Stomach (tissue), 19 donors: ENCODE measurements at places on chromosomes 3 and 15.

GRCh38 chr15:101526442-101526841, 36.9 kb upstream of the PCSK6 start:
- H3K27ac ChIP-seq = no peak overlapping the region
- H3K4me1 ChIP-seq = peaks cover 27% of the 10 kb centered on the region
- H3K27me3 ChIP-seq = no peaks in the 10 kb centered on the region
- H3K36me3 ChIP-seq = no peaks in the 10 kb centered on the region
- no peak for DNase-seq
- H3K4me3 ChIP-seq = no peak overlapping the region

GRCh38 chr15:38285456-38285855, 32.8 kb downstream of the SPRED1 start:
- DNase-seq = no peak
- no peaks in the 10 kb centered on the region for H3K36me3 ChIP-seq

DNA sequence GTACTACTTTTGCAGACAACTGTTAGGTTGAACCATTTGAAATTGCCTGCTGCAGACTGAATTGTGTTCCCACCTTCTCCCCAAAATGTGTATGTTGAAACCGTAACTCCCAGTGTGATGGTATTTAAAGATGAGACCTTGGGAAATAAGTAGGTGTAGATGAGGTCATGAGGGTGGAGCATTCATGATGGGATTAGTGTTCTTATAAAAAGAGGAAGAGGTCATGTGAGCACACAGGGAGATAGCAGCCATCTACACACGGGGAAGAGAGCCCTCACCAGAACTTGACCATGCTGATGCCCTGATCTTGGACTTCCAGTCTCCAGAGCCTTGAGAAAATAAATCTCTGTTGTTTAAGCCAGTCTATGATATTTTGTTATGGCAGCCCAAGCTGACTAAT, 17.4 kb upstream of the FHIT start:
- H3K27me3 ChIP-seq = no peaks in the 10 kb centered on the region
- H3K4me1 ChIP-seq = no peaks in the 10 kb centered on the region
- H3K4me3 ChIP-seq = no peak overlapping the region
- DNase-seq = no peak
- H3K27ac ChIP-seq = no peak overlapping the region
- no peaks in the 10 kb centered on the region for H3K36me3 ChIP-seq

GRCh38 chr15:42138968-42139386, 17.5 kb downstream of the PLA2G4F start:
- H3K4me1 ChIP-seq = no peaks in the 10 kb centered on the region
- DNase-seq = peak; percentile 56
- no peaks in the 10 kb centered on the region for H3K36me3 ChIP-seq
- no peak overlapping the region for H3K4me3 ChIP-seq
- H3K27me3 ChIP-seq = no peaks in the 10 kb centered on the region

- no peaks in the 10 kb centered on the region for H3K4me1 ChIP-seq
- H3K27me3 ChIP-seq = no peaks in the 10 kb centered on the region
- no peak overlapping the region for H3K27ac ChIP-seq
- no peak overlapping the region for H3K4me3 ChIP-seq
- no peak for DNase-seq
- no peaks in the 10 kb centered on the region for H3K36me3 ChIP-seq
These were observed 63.8 kb downstream of the BLM start for GRCh38 chr15:90780916-90781315.
